ENCODE measurements at places on chromosomes 12 and 14.

DNA sequence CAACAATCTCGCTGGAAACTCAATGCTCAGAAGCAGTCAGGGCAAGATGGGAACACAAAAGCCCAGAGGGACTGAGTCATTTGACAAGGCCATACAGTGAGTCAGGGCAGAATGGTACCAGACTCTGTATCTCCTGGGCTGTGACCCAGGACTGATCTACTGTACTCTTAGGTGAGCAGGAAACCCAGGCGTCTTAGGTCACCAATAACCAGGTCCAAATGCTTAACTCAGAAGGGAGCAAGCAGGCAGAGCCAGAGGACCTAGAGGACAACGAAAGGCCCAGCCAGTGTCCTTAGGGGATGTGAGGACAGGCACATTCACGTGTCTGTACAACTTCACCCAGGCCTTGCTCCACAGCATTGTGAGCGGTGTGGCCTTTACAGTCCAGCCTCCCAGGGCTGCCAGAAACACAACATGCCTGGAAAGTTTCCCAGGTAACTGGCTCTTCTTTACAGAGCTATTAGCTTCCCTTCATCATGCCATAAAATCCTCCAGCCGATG is 69.9 kb downstream of the ARL6IP4 start:
- no peak for DNase-seq

DNA sequence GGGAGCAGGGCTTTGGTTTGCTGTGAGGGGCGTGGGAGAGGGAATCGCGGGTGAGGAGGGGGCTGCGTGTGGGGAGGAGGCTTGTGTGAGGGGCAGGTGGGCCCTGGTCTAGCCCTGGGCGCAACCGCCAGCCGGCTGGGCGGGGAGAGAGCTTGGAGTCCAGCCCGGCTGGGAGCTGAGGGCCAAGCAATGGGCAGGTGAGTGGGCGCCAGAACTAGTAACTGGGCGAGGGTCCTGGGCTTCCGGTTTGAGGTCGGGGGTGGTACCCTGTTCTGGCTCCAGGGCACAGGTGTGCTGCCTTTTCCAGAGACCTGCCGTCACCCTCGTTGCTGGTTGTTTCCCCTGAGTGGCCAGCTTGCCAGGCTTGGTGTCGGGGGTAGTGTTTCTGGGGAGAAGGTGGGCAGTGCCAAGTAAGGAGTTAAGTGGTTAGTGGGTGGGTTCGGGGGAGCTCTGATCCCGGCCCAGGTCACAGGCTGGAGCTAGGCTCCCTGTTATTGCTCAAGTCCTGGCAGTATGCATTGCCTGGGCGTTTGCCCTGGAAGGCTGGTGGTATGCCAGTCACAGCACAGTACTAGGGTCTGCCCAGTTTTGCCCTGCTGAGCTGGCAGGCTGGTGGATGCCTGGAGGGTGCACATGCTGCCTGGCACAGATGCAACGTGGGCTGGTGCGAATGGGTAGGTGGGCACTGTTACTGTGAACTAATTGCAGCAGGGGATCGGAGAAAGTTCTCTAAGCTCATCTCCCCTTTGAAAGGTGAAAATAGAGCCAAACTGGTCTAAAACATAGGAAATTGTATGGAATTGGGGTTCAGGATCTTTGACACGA is 683 bp downstream of the CIPC start:
- DNase-seq: no peak

- DNase-seq: no peak
Measured at GRCh38 chr14:98270201-98270600, 1001.8 kb downstream of the BCL11B start.

- no peak for DNase-seq
Measured at GRCh38 chr12:121949648-121950397, 31.4 kb downstream of the CFAP251 start.

GRCh38 chr12:109222496-109222895 is 86.6 kb downstream of the FOXN4 start:
- no peak for DNase-seq

DNA sequence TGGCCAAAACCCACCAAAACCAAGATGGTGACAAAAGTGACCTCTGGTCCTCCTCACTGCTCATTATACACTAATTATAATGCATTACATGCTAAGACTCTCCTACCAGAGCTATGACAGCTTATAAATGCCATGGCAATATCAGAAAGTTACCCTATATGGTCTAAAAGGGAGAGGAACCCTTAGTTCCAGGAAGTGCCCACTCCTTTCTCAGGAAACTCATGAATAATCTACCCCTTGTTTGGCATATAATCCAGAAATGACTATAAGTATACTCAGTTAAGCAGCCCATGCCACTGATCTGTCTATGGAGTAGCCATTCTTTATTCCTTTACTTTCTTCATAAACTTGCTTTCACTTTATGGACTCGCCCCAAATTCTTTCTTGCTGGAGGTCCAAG is 43.0 kb upstream of the FUT8 start:
- no peak for DNase-seq

- DNase-seq: no peak
Measured at GRCh38 chr12:122081697-122082221, 3.2 kb downstream of the MLXIP start.

GRCh38 chr14:56657604-56658003 is 78.0 kb downstream of the TMEM260 start:
- no peak for DNase-seq

DNA sequence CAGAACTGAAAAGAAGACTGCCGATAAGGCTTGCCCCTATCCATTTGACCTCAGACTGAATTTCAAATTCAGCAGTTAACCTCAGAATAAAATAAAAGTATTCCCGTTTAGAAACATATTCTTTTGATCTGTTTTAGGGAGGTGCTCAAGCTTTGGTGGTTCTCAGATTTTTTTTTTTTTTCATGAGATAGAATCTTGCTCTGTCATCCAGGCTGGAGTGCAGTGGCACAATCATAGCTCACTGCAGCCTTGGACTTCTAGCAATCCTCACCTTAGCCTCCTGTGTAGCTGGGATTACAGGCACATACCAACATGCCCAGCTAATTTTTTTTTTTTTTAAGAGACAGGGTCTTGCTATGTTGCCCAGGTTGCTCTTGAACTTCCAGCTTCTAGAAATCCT is 15.5 kb downstream of the AEBP2 start:
- DNase-seq: no peak

GRCh38 chr14:51484485-51484884 is 167.2 kb upstream of the FRMD6 start:
- no peak for DNase-seq

GRCh38 chr14:69553252-69553651 is 21.4 kb downstream of the CCDC177 start:
- no peak for DNase-seq

GRCh38 chr14:78763746-78764145 is 593.6 kb downstream of the NRXN3 start:
- DNase-seq: no peak

DNA sequence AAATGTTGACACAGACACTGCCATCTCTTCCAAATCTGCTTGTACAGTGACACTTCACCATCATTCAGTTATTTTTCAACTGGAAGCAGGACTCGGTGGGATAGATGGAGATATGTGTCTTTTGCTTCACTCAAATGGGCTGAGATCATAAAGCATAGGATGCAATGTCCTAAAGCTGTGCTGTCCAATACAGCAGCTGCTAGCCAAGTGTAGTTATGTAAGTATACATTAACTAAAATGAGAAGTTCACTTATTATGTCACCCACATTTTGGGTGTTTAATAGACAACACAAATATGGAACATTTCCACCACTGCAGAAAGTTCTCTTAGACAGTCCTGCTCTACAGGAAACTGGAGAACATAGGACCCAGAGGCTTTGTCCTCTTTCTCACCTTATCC is 43.6 kb downstream of the AREL1 start:
- DNase-seq: no peak

Data from central memory CD8-positive, alpha-beta T cell (primary cell).